ENCODE measurements at places on chromosomes 12 and 14.

GRCh38 chr12:131720921-131721320 is 10.0 kb downstream of the SFSWAP start:
- no peak for DNase-seq

DNA sequence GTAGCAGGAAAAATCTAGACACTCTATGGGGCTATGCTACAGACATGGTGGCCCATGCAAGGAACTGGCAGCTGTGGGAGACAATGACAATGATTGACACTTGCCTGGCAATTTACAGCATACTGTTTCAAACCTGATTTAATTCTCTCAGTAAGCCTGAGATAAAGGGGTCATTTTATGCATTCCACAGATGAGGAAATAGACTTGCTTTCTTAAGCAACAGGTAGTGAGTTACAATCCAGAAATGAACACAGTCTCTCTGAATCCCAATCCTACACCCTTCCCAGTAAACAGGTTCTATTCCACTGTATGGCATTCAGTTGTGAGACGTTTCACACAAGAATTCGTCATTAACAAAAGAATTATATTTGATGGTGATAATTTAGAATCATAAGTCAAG is 15.5 kb upstream of the PCNX1 start:
- no peak for DNase-seq

GRCh38 chr14:65345266-65345665 is 67.3 kb upstream of the FUT8 start:
- no peak for DNase-seq

GRCh38 chr12:121297435-121297991 is 1.0 kb upstream of the CAMKK2 start:
- no peak for DNase-seq

DNA sequence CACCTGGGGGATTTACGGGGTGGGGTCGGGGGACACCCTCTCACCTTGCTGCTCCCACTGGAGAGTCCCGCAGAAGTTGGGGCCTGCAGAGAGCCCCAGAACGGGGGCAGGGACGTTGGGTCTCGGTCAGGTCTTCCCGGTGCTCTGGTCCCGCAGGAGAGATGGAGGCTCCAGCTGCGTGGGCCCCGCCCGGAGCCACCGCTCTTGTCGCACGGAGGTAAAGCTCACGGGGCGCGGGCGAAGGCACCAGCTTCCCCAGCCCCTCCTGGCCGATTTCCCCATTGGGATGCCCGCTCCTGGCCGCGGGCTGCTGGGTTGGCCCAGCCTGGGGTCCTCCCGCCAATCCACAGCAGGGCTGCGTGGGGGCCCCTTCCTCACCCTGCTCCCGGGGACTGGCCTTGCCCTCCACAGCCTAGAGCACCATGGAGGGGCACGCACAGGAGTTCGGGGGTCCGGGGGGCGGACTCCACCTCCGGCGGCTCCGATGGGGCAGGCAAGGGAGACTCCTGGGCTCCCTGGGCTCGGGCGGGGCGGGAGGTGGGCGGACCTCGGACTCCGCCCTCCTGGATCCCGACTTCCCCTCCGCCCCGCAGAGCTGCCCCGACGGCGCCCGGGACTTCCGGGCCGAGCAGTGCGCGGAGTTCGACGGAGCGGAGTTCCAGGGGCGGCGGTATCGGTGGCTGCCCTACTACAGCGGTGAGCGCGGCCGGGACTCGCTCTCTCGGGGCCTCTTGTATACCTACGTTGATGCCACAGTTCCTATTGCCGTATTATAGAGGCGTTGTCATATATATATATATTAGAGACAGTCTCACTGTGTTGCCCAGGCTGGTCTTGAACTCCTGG is 8.4 kb downstream of the PAPLN start:
- no peak for DNase-seq
